Mammary epithelial cell (primary cell): ENCODE measurements at places on chromosomes 16 and 17. TPM values are rescaled to one million over a fixed set of nuclear protein-coding genes. Genes with fewer than 3 reads are reported as not detected.

The TBC1D3G gene
- not detected for total RNA-seq

The PABPN1L gene
- not detected in 2 replicates for total RNA-seq

The SLC16A5 gene
- total RNA-seq: 7.1 and 9.8 TPM in 2 replicates

The KRTAP4-4 gene
- total RNA-seq: not detected in 2 replicates

The ADGRG1 gene
- 195 and 215 TPM in 2 replicates for total RNA-seq

The DPEP2 gene
- total RNA-seq: not detected in 2 replicates

The FSCN2 gene
- total RNA-seq: 0.83 TPM

The MYO15A gene
- total RNA-seq: 0.13 and 0.87 TPM in 2 replicates

The EPN3 gene
- 14.6 and 70.7 TPM in 2 replicates for total RNA-seq

The QPRT gene
- 0.12 TPM in 1 of 2 replicates, not detected in the other for total RNA-seq

The PARD6A gene
- 0.40 and 0.48 TPM in 2 replicates for total RNA-seq

The WNK4 gene
- 0.75 and 3.5 TPM in 2 replicates for total RNA-seq

The CSH2 gene
- not detected for total RNA-seq

The MT1E gene
- 468 TPM for total RNA-seq

The TEKT1 gene
- not detected in 2 replicates for total RNA-seq

The ARL17B gene
- total RNA-seq: 14.8 and 15.1 TPM in 2 replicates

The LGALS9B gene
- not detected for total RNA-seq

The HOXB2 gene
- 3.3 TPM for total RNA-seq

The ATP2A1 gene
- 1.2 TPM in 2 replicates for total RNA-seq

The MYH13 gene
- total RNA-seq: not detected

The SLX1B gene
- 13.3 TPM for total RNA-seq

The TERB1 gene
- 0.17 TPM for total RNA-seq

The CD300E gene
- total RNA-seq: not detected

The OTOP3 gene
- not detected for total RNA-seq

The ZNF385C gene
- 0.17 TPM for total RNA-seq

The KRT32 gene
- total RNA-seq: not detected

The SCGB1C2 gene
- total RNA-seq: not detected in 2 replicates

The SLC52A1 gene
- 0.48 and 0.52 TPM in 2 replicates for total RNA-seq

The PRAC1 gene
- not detected in 2 replicates for total RNA-seq

The CCL17 gene
- not detected for total RNA-seq

The TNK1 gene
- 13.3 TPM for total RNA-seq

The FOXN1 gene
- not detected in 2 replicates for total RNA-seq

The TMEM235 gene
- total RNA-seq: not detected in 2 replicates

The KIF2B gene
- total RNA-seq: not detected in 2 replicates

The TBC1D3E gene
- total RNA-seq: not detected in 2 replicates

The RHBDF1 gene
- 34.3 and 42.0 TPM in 2 replicates for total RNA-seq

The AATK gene
- total RNA-seq: 0.73 and 0.86 TPM in 2 replicates

The TP53TG3 gene
- total RNA-seq: not detected in 2 replicates

The SEZ6L2 gene
- total RNA-seq: 18.3 and 25.3 TPM in 2 replicates

The NUPR1 gene
- total RNA-seq: 160 and 359 TPM in 2 replicates

The TRPV2 gene
- not detected in 2 replicates for total RNA-seq

The ABI3 gene
- total RNA-seq: not detected in 2 replicates

The CRHR1 gene
- not detected for total RNA-seq

The USH1G gene
- total RNA-seq: 0.17 TPM

The EFTUD2 gene
- total RNA-seq: 85.4 TPM

The HAP1 gene
- total RNA-seq: 3.7 and 5.5 TPM in 2 replicates

The SCARF1 gene
- 0.28 and 0.35 TPM in 2 replicates for total RNA-seq

The PERCC1 gene
- total RNA-seq: 0.33 TPM

The TPPP3 gene
- not detected in 2 replicates for total RNA-seq

The DBNDD1 gene
- total RNA-seq: 1.7 and 4.1 TPM in 2 replicates

The TBC1D26 gene
- total RNA-seq: not detected

The TMEM88 gene
- total RNA-seq: 2.3 and 3.3 TPM in 2 replicates
